Ecto neural progenitor cell (in vitro differentiated cells): ENCODE measurements at places on chromosomes 2 and 18.

DNA sequence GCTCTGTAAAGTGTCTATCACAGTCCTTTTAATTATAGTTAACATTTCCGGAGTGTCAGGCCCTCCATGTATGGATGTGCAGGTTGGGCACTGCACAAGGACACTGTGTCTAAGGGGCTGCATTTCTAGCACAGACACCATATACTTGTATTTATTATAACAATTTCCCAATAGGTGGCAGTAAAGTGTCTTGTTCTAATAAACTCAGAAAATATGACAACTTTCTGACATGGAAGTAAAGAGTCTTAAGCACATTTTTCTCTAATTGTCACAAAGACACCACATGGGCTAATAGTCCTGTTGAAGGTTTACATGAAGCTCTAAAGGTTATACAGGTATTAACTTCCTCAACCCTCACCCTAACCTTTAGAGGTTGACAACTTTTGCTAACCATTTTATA is 156.6 kb downstream of the DYSF start:
- DNase-seq, result no peak

DNA sequence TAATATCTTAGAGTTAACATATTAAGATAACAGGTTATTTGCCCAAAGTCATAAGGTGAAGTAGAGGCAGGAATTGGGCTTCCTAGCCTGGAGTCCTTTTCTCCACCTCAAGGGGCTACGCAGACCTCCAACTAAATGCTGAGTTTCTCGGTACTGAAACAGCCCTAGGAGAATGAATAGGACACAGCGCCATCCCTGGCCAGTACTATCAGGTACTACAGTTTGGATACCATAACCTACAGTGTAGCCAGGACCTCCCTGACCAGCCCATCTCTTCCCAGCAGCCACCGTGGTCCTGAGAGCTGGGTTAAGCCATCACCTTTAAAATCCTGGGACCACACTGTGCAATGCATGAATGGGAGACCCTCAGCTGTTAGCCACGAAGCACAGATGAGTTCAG is 15.7 kb downstream of the CASP8 start:
- no peak for DNase-seq

- no peak for DNase-seq
Observed at GRCh38 chr18:73060666-73061288, 193.0 kb upstream of the NETO1 start.

- no peak for DNase-seq
Observed at GRCh38 chr2:46887028-46887885, 28.3 kb downstream of the MCFD2 start.

DNA sequence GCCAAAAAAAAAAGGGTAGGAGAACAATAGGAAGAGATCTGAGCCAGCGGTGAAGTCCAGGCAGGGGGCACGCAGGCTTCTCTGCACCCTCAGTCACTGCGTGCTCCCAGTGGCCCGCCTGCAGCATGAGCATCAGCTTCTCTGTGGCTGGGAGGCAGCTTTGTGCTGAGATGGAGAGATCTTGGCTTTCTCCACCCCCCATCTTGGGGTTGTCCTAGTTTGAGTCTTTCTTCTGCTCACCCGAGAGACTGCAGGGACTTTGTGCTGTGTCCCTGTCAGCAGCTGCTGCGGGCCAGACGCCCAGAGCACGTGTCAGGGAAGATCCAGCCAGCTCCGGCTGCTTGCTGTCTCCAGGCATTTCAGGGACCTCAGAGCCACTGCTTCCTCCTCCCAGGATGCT is 20.3 kb downstream of the TRAPPC12 start:
- DNase-seq, result no peak

DNA sequence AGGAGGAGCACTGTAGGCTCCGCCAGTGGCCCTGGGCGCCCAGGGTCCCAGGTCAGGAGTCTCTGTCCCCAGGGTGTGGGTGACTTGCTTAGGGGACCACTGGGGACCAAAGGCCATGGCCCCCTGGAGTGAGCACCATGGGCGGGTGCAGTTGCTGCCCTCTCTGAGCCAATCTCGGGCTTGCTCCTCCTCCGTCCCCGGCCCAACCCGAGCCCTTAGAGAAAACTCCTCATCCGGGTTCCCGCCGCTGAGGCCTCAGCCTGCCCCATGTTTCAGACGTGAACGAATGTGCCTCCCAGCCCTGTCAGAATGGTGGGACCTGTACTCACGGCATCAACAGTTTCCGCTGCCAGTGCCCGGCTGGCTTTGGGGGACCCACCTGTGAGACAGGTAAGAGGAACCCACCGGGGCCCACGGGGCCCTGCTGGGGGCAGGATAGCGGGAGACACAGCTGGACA is 38.6 kb downstream of the SNED1 start:
- DNase-seq, result no peak

DNA sequence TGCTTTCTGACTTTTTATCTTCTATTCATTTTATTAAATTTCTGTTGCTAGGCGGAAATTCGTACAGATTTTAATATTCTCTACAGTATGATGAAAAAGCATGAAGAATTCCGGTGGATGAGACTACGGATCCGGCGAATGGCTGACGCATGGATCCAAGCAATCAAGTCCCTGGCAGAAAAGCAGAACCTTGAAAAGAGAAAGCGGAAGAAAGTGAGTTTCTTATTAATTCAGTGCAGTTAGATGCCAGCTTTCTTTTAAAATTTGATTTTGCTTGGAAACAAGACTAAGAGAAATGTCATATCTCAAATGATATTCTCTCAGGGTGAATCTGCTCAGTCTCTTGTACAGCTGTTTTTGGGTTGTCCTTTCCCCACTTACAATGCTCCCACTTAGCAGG is 84.3 kb downstream of the MGAT5 start:
- no peak for DNase-seq

DNA sequence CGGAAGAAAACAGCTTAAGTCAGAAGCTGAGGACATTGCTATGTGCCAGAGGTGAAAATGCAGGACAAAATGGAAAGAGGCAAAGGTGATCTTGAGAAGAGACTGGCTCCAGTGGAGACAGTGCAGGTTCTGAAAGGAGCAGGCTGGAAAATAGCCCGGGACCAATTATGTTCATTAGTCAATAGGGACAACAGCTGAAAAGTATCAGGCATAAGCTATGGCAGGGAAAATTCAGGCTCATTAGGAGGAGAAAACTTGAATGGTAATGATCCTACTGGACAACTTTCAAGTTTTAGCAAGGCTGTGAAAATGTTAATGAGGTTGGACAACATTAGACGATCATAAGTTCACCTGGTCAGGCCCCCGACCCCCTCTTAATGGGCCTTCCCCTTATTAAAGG is 60.2 kb downstream of the GALNT14 start:
- DNase-seq, result no peak

DNA sequence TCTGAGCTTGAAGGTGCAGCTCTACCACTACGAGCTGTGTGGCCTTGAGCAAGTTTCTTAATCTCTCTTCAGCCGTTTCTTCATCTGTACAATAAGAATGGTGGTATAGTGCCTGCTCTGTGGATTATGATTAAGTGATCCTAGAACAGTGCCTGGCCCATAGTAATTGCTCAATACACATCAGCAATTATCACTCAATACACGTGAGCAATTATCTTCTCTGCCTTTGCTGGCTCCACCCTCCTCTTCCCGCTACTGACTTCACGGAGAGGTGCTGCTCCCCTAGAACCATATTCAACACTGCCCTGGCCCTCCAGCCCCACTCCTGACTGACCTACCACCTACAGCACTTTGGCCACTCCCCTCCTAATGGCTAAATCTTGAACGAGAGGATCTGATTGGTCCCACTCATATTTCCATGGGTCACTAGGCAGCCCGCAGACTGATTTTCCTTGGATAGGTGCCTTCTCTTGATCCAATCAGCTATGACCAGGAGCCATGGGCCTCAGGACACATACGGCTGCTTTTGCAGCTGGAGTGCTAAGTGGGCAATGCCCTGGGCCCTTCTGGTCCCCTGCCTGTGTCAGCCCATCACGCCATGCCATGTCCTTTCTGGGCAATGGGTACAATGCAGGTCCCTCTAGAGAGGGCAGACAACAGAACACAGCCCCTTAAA is 77.5 kb downstream of the STPG4 start:
- no peak for DNase-seq

GRCh38 chr18:37612524-37613252 is 47.1 kb upstream of the CELF4 start:
- no peak for DNase-seq

DNA sequence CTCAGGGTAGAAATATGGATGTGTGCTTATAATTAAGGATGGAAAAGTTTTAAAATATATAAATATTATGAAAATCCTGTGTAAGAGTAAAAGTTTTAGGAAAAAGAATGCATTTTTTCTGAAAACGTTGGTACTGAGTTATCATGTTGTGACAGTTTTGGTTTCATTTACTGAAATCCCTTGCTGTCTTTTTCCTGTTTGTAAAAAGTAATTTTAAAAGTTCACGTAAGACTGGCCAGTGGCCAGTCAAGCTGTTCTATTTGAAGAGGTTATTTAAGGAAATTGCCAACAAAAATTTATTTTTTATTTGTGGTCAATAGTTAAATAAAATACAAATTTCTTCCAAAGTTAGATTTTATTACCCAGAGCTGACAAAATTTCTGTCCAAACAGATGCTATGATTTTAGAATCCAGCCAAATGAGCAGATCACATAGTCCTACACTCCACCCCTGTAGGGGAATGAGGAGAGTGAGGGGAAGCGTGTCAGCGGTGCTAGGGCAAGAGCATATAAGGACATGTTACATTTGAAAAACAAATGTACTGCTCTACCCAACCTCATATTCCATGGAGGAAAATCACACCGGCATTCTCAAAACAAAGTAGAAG is 297.8 kb upstream of the TFPI start:
- DNase-seq, result no peak

DNA sequence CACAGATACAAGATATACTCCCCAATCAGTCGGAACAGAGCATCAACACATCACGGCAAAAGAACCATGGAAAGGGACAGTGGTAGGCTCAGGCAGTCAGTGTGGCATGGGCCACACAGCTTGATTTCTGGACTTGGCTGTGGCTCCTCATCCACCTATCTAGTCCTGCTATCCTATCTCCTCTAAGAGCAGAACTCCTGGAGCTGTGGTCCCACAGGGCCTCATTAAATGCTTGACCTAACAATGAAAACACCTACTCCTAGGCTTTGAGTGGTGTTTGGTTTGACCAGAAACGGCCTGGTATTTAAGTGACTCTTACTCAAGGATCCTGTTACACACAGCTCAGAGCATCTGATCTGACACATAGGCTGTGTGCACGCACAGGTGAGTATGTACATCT is 33.6 kb upstream of the SMAD2 start:
- DNase-seq, result no peak

- DNase-seq, result no peak
Observed at GRCh38 chr2:47656715-47657600, 126.0 kb upstream of the MSH6 start.

GRCh38 chr2:160820691-160821090 is 327.1 kb upstream of the RBMS1 start:
- no peak for DNase-seq

GRCh38 chr2:196725882-196726281 is 73.6 kb downstream of the GTF3C3 start:
- no peak for DNase-seq

DNA sequence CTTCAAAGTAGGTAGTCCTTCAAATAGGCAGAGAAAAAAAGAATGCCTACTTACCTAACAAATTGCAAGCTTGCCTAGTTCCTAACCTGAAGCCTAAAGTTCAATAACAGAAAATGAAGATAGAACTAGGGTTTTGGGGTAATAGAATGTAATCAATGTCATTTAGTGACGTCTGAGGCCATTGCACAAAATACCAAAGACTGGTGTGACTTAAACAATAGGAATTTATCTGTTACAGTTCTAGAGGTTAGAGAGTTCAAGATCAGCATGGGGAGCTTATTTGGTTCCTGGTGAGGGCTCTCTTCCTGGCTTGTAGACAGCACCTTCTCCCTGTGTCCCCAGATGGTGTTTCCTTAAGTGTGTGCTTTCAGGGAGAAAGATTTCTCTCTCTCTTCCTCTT is 4.7 kb upstream of the NPC1 start:
- DNase-seq, result no peak

GRCh38 chr2:237509151-237509550 is 22.1 kb downstream of the MLPH start:
- DNase-seq, result no peak

DNA sequence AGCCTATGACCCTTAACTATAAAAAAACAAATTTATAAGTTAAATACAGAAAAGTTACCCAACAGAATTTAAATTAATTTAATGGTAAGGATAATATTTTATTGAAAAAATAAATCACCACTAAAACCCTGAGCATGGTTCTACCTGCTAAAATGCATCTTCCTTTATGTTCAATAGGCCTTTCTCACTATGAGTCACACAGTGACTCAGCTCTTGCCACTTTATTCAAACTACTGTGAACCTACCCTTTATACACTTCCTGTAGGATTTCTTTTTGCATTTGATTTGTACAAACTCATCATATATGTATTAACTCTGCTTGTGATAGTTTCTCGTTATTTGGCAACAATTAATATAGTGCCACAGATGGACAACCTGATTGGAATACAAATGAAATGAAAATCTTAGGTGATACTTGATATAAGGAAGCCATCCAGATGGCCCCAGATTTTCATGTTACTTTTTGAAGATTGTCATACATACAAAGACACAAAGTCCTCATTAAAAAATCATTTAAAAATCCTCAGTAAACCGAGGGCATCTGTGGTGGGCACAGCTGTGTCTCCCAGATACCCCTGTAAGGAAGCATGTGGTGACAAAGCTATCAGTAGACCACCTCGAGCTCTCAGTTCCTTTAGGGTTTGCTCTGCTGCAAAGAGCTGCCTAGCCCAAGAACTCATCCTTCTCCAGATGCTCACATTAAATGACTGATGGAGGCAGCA is 55.2 kb upstream of the COBLL1 start:
- DNase-seq, result no peak

GRCh38 chr2:237557633-237558015 is 8.8 kb upstream of the PRLH start:
- DNase-seq, result no peak

GRCh38 chr18:5893956-5894610 is 1.2 kb downstream of the TMEM200C start:
- DNase-seq, result no peak

DNA sequence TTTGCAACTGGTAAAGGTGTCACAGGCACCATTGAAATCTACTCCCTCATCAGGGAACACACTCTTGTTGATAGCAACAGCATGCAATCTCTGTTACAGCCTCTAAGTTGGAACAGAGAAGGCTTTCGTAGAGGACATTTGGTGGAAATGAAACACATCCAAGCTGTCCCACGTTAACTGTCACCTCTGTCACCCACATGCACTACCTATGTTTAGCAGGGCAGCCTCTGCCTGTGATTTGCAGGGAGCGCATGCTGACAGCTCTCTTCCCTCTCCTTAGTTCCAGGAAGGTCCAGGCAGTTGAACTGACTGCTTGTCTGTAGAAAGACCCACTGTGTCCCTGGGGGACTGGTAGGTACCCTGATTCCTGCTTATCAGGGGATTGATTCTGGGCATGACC is 306.8 kb downstream of the GBX2 start:
- no peak for DNase-seq

DNA sequence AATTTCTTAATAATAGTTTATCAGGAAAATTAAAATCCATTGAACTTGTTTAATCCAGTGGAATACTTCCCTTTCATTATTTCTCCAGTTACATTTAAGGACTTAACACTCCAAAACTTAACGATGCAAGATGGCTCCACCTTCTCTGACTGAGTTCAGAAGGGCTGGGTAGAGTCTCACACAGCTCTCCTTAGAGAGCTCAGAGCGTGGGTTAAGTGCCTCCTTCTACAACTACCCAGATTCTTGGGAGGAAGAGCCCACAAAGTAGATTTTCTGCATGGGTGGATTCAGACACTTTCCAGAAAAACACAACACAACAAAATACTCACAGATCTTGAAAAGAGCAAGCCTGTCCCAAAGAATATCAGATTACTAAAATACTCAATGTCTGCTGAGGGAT is 130.6 kb downstream of the THADA start:
- no peak for DNase-seq

GRCh38 chr2:29841386-29842004 is 79.9 kb downstream of the ALK start:
- peak; percentile 56 for DNase-seq
